ENCODE measurements at places on chromosomes 6 and 20.

DNA sequence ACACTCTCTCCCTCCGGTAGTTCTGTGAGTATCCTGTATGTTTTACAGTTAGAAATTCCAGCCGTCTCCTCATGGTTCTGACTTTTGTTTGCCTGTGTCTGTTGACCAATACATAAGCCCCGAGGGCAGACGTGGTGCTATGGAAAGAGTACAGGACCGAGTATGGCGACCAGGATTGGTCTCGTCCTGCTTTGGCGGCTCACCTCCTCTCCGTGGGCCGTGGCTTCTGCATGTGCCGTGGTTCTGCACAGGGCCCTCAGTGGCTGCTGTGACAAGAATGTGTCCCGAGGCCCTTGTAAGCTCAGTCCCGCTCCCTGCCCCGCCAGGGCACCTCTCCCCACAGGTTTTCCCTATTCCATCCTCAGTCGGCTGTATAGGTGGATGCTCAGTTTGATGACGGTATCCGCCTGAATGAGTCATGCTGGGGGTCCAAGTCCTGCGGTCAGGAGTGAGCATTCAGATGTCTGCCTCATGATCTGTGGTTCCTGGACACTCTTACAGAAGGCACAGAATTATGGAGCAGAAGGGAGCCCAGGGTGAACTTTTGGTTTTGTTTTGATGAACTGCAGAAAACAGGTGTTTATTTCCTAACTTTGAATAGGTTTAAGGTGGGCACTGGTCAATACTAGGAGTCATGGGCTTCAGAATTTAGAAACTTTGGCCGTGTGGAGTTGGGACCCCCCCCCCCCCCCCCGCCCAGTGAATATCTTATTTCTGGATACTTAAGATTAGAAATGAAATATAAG, 1.2 kb downstream of the ARFGAP1 start:
- ATAC-seq, result peak; percentile 30

GRCh38 chr6:46923476-46923875, 1.7 kb upstream of the ADGRF5 start:
- no peak for ATAC-seq

GRCh38 chr20:54067606-54068174, 2.7 kb downstream of the BCAS1 start:
- peak; percentile 90 for ATAC-seq

DNA sequence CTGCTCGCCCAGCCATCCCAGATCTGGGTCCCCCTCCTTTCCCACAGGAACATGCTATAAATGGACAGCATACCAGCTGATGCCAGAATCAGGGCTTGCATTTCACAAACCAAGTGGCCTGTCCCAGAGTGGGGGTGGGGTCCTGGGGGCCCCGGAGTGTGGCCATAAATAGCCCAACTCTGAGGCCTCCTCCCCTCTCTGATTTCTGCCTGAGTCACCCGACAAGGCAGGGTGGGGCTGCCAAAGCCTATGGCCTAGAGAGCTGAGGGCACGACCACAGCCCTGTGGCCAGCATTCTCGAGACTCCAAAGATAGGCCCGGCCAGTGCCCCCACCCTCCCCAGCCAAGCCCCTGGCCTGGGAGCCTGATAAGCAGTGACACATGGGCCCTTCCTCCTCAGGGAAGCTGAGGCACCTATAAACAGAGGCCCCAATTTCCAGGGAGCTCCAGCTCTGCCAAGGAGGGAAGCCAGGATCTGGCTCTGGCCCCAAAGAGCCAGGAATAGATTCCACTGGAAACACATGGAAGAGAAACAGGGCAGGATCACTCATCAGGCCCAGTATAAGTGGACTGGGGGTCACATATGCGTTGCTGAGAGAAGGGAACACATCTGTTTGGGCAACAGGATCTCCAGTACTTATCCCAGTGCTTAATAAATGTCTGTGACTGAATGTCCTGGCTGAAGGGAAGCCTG, 20.3 kb downstream of the SNTA1 start:
- peak; percentile 98 for ATAC-seq

DNA sequence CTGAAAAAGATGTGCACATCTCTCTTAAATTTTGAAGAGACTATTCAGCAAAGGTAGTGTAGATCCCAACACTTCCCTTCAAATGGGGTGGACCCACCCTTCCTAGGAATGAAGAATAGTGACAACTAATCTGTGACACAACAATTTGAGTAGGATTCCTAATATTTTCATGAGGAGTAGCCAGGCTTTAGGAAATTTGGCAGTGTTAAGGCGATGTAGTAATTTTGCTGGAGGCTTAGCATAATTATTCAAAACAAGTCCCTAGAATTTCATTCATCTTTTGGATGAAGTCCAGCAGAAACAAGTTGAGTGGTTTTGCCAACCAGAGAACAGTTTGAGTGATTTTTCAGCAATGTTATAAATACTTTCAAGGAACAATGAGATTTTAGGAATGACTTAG, 52.4 kb downstream of the ELOVL4 start:
- no peak for ATAC-seq

- no peak for ATAC-seq
Measured at GRCh38 chr6:1848752-1849151, 239.0 kb downstream of the FOXC1 start.
